CD4-positive, alpha-beta T cell treated with Interleukin-17A for 1 hour (primary cell): ENCODE measurements at places on chromosomes 11 and 22.

DNA sequence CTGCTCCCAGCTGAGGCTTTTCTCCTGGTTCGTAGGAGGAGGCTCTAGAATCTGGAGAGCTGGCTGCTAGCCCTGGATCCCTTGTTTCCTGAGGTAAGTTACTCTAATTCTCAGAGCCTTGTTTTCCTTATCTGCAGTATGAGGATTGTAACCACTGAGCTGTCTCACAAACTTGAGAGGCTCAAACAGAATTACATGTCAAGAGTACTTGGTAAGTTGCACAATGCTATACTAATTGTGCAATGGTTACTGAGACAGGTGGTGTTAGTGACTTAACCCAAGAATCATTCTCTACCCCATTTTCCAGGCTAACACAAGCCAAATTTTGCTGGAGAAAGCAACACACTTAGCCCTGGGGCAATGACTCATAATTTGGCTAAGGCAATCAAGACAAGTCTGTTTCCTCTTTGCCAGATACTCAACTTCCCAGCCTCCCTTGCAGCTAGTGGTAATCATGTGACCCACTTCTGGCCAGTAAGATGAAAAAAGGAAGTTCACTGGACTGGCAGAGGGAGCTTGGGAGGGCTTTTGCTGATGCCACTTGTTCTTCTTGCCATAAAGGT, 348.0 kb downstream of the TENM4 start:
- no peak for DNase-seq

DNA sequence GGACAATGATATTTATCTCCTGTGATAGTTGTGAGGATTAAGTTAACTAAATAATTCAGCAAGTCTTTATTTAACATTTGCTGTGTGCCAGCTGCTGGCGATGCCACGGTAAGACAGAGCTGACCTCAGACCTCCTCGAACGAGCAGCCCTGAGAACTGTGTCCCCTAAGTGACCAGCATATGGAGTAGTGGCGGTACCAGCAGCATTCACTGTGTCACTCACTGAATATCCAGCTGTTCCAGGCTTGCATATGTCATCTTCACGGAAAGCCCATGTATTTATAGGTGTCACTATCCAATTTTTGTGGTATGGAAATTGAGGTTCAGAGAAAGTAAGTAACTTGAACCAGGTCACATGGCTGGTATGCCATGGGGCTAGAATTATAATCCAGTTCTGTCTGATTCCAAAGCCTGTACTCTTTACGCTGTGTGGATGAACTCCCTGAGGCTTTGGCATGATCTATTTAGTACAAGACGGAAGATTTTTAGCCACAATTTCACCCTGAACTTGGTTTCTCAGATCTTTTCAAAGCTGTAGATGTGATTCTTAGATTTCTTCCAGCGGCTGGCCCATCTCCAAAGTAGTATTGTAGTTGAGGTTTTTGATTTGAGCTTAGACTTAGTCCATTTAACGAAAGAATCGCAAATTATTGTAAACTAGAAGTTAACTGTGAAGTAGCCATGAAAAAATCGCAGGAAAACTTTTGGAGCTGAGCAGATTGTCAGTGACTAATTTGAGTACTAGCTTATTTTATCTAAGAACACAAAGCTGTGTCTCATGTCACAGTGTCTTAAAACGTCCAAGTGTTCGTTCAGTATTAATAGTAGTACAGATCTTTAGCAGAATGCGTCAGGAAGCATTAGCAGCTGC, 49.4 kb upstream of the MYO18B start:
- DNase-seq = no peak

- no peak for DNase-seq
These were observed 44.6 kb downstream of the PHF21B start for GRCh38 chr22:44965171-44965570.

GRCh38 chr11:69373251-69373635, 79.3 kb downstream of the MYEOV start:
- no peak for DNase-seq

GRCh38 chr11:135069890-135070289, 657.8 kb upstream of the B3GAT1 start:
- DNase-seq = no peak

GRCh38 chr22:43533656-43534428, 122.0 kb downstream of the MPPED1 start:
- DNase-seq = no peak

DNA sequence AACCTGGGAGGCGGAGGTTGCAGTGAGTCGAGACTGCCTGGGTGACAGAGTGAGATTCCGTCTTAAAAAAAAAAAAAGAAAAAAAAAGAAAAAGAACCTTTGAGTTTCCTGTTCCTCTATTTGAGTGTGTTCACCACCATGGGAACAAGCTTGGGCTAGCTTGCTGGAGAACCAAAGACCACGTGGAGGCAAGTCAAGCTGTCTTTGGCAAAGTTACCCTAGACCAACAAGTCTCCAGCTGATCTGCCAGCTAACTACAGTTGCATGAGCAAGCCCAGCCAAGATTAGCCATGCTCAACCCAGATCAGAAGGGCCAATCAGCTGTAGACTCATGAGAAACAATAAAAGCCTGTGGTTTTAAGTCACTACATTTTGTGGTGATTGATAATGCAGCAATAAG, 29.7 kb downstream of the SLN start:
- no peak for DNase-seq

DNA sequence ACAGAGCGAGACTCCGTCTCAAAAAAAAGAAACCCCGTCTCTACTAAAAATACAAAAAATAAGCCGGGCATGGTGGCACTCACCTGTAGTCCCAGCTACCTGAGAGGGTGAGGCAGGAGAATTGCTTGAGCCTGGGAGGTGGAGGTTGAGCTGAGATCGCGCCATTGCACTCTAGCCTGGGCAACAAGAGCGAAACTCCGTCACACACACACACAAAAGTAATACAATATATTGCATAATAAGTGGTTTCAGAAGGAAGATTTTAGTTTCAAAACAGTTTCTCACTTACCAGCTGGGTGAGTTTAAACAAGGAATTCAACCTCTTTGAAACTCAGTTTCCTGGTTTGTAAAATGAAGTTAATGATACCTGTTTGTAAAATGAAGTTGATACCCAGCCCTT, 32.7 kb upstream of the HTR3A start:
- no peak for DNase-seq
